ENCODE measurements at places on chromosomes 2 and 18.

DNA sequence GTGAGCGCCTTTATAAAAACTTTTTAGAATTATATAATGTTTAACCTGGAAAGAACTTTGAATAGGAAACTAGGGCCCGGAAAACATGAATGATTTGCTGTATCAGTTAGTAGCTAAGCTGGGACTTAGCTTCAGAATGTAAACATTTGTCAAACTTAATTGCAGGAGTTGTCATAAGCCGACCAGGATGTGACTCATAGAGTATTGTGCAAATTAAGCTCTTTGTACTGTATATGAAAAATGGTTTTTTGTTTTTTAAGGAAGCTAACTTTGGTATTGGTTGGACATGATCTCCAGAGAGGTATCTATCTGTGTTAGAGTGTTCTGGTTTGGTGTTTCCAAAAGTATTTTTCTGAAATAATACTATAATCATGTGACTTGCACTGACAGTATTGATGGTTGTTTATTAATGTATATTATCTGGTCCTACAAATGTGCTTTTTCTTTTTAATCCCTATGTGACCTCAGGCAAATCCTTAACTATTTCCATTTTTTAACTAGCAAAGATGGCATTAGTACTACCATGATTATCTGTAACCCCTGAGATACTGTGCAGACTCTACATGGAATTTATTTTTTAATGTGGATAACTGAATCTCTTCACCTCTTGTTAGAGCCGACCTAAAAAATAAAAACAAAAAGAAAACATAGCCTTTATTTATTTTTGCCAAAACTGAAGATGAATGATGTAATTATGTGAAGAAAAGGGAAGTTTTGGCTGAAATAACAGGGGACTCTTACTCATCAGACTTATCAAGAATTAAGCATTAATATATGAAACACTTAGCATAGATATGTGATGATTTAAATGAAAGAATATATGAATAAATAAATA, 11.7 kb downstream of the YIPF4 start:
- peak; percentile 82 for DNase-seq

DNA sequence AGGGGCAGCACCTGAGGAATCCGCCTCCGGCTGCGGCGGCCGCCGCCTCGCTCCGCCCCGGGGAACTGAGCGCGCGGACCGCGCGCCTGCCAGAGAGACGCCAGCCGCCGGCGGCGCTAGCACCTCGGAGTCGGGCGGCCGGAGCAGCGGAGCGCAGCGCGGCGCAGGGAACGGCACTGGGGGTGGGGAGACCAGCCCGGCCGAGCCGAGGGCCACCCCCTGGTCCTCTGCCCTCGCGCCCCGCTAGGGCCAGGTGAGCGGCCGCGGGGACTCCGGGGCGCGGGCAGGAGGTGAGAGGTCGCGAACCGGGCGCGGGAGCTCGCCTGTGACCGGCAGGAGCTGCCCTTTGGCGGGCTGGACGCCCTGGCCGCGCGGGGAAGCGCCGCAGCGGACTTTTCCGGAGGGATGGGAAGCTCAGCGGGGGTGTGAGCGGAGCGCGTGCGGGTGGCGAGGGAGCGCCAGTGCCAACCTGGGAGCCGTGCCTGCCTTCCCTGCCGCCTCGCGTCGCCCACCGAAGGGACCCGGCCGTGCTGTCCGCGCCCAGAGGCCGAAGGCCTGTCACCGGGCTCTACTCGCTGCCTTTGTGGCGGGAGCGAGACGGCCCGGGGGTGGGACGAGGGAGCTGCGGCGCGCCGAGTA, at the start of gene GREB1L:
Gene GREB1L, plus strand, starts transcription at position 92 of the 639 bp plus-strand sequence. CDS start 141,287 bp downstream, outside the sequence.
- DNase-seq: peak; percentile 22

DNA sequence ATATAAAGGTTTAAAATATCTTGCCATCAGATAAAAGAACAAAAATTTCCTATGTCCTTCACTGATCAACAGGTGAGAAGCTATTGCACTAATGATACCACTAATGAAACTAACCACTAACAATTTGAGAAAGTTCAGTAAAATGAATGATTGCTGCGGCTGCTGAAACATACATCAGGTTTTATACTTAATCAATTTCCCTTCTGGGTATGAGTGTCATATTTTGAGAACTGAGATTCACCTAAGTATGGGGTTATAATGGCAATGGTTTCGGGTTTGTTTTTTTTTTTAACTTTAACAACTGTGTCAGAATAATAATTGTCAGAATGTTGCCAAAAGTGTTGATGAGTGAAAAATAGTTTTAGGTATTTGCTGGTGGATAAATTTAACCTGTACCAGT, 151.3 kb upstream of the SLC39A10 start:
- no peak for DNase-seq

DNA sequence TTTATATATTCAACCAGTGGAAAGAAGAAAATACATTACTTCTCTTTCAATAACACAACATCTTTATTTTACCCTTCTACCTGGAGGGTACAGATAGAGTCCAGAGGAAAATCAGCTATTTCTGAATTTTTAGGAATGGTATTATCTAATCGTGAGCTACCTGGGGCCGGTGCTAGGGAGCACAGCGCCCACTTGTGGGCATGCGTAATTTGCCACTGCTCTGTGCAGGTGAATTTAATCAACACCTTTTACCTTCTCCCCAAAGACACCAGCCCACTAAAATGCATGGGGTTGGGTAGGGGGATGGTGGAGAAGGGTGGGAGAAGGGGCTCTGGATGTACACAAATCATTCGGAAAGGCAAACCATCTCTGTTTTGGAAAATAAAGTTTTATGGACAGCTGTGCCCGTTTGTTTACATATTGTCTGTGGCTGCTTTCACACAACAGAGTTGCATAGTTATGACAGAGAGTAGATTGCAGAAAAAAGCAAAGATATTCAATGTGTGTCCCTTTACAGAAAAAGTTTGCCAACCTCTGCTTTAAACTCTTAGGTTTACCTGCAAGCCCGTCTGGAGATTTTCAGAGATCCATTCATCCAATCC, 51.5 kb upstream of the DCC start:
- no peak for DNase-seq

DNA sequence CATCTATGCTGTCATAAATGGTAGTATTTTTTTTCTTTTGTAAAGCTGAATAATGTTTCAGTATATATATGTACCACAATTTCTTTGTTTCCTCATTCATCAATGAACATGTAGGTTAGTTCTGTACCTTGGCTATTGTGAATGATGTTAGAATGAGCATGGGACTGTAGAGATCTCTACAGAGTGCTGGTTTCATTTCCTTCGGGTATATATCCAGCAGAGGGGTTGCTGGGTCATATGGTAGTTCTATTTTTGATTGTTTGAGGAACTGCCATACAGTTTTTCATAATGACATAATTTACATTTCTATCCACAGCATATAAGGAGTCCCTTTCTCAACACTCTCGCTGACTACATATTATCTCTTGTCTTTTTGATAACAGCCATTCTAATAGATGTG, 243.5 kb downstream of the CDH7 start:
- DNase-seq: no peak
